ENCODE measurements at places on chromosomes 1 and 21. TPM values are rescaled to one million over a fixed set of nuclear protein-coding genes. Genes with fewer than 3 reads are reported as not detected.

The LAMC1 gene
- total RNA-seq: 256 TPM

The ATP1B1 gene
- total RNA-seq: 6.9 TPM

The DMBX1 gene
- not detected for total RNA-seq

The GOLT1A gene
- not detected for total RNA-seq

The RXRG gene
- 14.3 TPM for total RNA-seq

The NEGR1 gene
- 1.8 TPM for total RNA-seq

The SLC44A3 gene
- total RNA-seq: 1.7 TPM

The RAP1GAP gene
- 11.3 TPM for total RNA-seq

The CAPN8 gene
- not detected for total RNA-seq

The FMOD gene
- under 0.01 TPM for total RNA-seq

The USH2A gene
- 6.5 TPM for total RNA-seq

The FCER1G gene
- 0.67 TPM for total RNA-seq

The TRABD2B gene
- total RNA-seq: not detected

The NOL9 gene
- 25.3 TPM for total RNA-seq

The HSPB7 gene
- total RNA-seq: not detected

The CD5L gene
- total RNA-seq: under 0.01 TPM

The SPRR1B gene
- not detected for total RNA-seq

The C8A gene
- total RNA-seq: not detected
